Natural killer cell treated with Interleukin-12 subunit alpha and Interleukin-12 subunit beta and Interleukin-15 and Interleukin-18, amount 100 ng/mL, for 72 hours (primary cell): ENCODE measurements at places on chromosomes 11 and 22. TPM values are rescaled to one million over a fixed set of nuclear protein-coding genes. Genes with fewer than 3 reads are reported as not detected.

DNHD1 gene
- total RNA-seq, result 53.6 TPM

PRRG4 gene
- 0.67 TPM for total RNA-seq

SRSF8 gene
- 44.3 TPM for total RNA-seq

AP5B1 gene
- 25.4 TPM for total RNA-seq

DCPS gene
- 46.7 TPM for total RNA-seq
